Dermis microvascular lymphatic vessel endothelial cell (primary cell): ENCODE measurements at places on chromosomes 1 and 21. TPM values are rescaled to one million over a fixed set of nuclear protein-coding genes. Genes with fewer than 3 reads are reported as not detected.

The UBASH3A gene
- total RNA-seq: not detected in 2 replicates

The SYT14 gene
- total RNA-seq: 0.13 TPM in 2 replicates

The PCSK9 gene
- under 0.01 and 0.26 TPM in 2 replicates for total RNA-seq

- DNase-seq: no peak
Measured at GRCh38 chr1:162859191-162859590, 1.8 kb downstream of the CCDC190 start.

The SYCP1 gene
- not detected in 2 replicates for total RNA-seq

GRCh38 chr1:182699393-182700350 is 15.3 kb upstream of the RGS8 start:
- no peak for DNase-seq

- no peak for DNase-seq
Measured at GRCh38 chr1:94111879-94112278, 9.1 kb downstream of the ABCA4 start.

DNA sequence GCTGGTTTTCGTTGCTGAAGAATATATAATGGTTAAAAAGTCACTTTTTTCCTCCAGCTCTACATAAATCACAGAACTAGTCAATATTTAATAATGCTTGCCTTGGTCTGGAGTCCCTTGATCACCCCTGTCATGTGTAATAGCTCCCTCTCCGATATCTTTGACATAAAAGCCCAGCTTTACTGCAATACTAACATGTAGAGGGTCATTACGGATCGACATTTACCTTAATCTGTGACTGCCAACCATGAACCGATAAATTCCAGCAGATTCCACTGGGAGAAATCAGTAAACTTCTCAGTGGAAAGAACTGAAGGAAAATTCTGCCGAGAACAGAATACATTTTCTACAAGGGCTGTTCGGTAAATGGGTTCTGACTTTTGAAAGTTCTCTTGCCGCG is 396.5 kb downstream of the KCTD3 start:
- no peak for DNase-seq

- DNase-seq: peak; percentile 33
Measured at GRCh38 chr21:35400233-35400939, 351.3 kb upstream of the RUNX1 start.

DNA sequence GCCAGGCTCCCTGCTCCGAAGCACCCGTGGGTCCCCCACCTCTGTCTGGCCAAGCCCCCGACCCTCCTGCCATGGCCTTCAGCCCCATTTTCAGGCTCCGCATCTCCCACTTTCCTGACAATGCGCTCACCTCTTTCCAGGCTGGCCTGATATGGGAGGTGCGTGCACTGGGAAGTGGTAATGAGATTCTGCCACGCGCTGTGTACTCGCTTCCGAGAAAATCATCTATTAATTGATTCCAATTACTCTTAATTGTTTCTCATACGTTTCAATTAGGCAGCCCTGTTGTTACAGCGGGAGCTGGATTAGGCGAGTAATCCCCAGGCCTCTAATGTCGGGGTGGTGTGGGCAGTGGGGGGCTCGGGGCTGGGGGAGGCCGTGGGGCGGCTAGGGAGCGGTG is 122.4 kb upstream of the ARHGEF16 start:
- no peak for DNase-seq

The FMOD gene
- total RNA-seq: 3.6 and 63.0 TPM in 2 replicates

DNA sequence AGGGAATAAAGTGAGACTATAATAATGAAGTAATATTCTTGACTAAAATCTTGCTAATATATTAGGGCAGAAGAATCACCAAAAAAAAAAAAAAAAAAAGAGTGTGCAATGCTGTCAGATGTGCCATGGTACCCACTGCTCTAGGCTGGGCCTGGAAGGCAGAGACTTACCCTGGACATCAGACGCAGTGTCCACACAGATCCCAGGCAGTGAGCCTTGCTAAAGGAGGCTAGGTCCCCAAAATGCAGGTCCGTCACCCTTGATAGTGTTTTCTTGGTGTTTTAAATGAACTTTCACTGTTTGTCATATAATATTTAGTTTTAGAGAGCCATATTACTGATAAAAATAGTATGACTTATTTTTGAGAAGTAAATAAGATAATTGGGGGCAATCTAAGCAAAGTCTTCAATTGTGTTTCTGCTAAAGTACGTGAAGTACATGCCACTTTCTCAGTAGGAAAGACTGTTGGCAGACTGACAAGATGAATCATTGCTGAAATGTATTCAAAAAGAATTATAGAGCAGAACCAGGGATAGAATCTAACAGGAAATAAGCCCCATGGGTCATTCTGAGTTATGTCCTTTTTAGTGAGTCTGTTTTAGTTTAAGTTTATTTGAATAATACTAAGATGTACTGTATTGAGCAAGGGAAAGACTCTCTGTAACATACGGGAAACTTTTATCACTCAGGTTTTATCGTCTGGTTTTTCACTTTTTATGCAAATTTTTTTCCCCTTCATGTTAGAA is 74.6 kb upstream of the PDC start:
- peak; percentile 7 for DNase-seq

GRCh38 chr1:2972879-2973575 is 48.2 kb upstream of the ACTRT2 start:
- no peak for DNase-seq

GRCh38 chr1:154609398-154610380 is 1.7 kb upstream of the ADAR start:
- no peak for DNase-seq

GRCh38 chr1:245990315-245991022 is 516.6 kb downstream of the SMYD3 start:
- DNase-seq: no peak

The VCAM1 gene
- 0.90 and 2.9 TPM in 2 replicates for total RNA-seq

The CFAP107 gene
- total RNA-seq: not detected in 2 replicates

The TRIM67 gene
- total RNA-seq: not detected in 2 replicates
